ENCODE measurements at places on chromosomes 12 and 14.

DNA sequence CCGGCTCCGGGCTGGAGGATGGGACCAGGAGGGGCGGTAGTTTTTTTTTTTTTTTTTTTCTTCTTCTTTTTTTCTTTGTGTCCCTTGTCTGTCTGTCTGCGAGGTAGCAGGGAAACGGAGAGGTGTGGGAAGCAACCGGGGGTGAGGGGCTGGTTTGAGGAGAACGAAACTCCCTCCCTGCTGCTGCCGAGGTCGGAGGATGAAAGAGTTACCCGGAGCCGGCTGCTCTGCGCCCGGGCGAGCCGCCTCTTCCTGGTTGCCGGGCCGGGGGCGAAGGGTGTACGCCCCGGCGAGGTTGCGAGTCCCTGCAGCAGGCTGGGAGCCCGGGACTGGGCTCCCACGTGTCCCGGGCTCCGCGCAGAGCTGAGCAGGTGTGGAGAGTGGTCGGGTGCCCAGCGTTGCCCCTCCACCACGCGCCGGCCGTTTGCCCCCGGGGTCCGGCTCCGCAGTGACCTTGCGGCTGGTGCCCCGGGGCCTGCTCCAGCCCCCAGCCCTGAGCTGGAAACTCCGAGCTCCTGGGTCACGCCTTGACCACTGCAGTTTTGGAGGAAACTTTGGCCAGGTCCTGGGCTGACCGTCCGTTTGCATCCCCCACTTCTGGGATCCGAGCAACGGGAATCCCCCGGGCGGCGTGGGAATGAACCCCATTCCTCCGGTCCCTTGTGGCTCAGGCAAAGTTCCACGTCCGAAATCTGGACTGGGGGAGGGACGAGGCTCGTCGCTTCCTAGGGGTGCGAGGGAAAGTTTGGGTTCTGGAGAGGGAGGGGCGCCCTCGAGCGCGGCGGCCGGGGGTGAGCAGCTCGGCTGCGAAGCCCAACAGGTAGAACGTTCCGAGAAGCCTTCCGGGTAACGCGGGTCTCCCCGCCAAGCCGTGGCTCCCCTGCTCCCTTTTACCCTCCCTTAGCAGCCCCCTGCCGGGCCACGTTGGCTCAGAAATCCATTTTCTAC is 1.3 kb downstream of the CHST11 start:
- no peak for DNase-seq

DNA sequence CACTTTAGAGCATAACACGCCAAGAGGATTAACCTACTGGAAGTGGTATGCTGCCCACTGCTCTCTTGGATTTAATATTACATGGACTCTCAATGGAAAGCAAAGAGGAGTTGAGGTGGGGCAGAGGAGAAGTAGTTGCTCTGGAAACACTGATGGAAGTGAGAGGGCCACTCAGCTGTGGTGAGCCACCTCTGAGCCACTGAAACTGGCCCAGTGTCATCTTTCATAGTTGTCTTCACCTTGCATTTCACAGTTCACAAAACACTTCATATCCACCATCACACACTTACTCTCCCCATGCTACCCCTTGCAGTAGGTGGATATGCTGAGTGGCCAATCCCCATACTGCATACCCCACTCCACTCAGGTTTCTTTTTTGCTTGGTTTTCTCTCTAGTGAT is 12.2 kb upstream of the PCED1B start:
- DNase-seq, result no peak

DNA sequence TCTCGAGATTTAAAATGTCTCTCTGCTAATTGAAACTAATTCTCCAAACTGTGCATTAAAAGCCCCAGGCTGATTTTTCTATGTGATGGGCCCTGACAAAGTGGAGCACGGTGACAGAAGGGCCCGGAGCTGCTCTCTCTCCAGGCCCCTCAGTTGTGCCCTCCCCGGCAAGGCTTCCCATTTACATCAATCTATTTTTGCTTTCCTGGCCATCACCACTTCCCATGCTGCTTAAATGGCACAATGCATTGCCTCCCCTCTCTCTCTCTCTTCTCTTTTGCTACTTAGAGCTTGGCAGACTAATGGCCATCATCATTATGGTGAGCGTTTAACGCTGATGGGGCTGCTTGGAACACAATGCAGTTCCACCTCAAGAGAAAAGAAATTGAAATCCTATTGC is 270.7 kb upstream of the DIO3 start:
- no peak for DNase-seq

DNA sequence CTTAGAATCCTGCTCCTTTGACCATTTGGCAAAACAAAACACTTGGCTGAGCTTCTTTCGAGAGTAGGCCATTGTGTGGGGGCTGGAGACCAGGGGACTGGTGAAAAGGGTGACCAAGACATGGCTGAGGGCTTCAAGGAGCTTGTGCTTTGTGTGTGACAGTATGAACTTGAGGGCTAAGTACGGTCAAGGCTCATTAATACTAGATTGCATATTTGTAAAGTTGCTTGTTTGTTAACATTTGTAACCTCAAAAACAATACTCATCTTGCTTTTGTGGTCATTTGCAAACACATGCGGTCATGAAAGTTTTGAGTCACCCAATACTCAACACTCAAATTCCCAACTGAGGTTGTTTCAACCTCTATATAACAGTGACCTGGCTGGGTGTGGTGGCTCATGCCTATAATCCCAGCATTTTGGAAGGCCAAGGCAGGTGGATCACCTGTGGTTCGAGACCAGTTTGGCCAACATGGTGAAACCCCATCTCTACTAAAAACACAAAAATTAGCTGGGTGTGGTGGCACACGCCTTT is 42.5 kb downstream of the ZFYVE26 start:
- no peak for DNase-seq

DNA sequence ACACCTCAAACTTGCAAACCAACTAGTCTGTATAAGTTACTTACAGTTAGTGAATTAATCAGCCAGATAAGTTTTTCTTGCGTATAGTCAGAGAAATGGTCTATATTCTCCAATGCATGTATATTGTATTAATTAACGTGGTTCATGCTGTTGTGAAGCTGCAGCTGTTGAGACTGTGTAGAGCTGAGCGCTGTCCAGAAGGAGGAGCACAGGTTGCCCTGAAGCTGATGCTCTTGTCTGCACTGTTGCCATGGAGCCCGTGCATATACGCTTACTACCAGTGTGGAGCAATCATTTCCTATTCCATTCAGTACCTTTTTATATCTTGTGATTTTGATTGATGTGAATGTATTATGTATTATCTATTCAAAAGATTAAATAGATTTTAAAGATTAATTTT is 74.3 kb upstream of the ARID2 start:
- DNase-seq, result no peak

DNA sequence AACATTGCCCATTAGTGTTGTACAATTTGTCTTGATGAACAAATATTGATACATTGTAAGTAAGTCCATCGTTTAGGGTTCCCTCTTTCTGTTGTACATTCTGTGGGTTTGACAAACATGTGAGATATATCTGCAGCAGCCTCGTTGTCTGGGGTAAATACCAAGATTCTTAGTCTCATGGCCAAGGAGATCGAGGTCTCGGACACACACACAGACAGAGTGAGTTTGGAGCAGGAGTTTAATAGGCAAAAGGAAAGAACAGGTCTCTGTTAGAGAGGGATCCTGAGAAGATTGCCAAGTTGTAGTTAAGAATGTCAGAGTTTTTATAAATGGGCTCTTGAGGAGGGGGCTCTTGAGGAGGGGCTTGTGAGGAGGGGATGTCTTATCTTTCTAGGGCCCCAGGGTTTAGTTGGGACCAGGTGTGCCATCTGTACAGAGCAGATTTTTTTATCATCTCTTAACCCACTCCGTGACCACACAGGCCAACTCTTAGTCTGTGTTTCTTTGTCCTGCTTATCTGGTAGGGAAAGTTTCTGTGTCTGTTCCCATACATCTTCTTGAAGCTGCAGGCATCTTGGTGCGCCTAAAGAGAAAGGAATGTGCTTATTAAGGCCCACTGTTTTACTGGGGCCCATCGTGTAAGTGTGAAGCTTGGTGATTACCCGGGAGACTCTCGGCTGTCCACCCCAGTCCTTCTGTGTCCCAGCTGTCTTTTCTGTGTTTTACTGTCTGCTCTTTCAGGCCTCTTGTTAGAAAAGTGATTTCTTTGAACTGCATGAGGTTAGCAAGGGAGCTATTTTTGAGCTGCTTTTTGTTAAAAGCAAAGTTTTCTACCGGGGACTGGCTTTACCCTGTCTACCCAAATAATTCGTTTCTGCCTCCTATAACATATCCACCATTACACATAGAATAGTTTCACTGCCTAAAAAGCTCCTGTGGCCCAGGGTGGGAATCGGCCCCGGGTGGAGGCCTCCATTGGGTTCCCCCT is 22.4 kb upstream of the CLEC2D start:
- no peak for DNase-seq

- DNase-seq, result no peak
Measured at GRCh38 chr12:130342842-130343241, 5.2 kb downstream of the PIWIL1 start.

GRCh38 chr14:22847661-22848341 is 11.4 kb downstream of the MMP14 start:
- no peak for DNase-seq

- DNase-seq, result no peak
Measured at GRCh38 chr12:29148596-29148910, 525 bp upstream of the FAR2 start.

GRCh38 chr14:50008562-50008961 is 107.8 kb downstream of the VCPKMT start:
- DNase-seq, result no peak

GRCh38 chr12:53231921-53232645 is at the start of gene RARG:
TSS of gene RARG (minus strand) at chr12:53232209. CDS start at chr12:53227545, 4,664 bp downstream.
- no peak for DNase-seq

- no peak for DNase-seq
Measured at GRCh38 chr14:102915292-102916110, 7.0 kb upstream of the AMN start.

- no peak for DNase-seq
Measured at GRCh38 chr12:57133916-57134315, 5.6 kb downstream of the LRP1 start.

- DNase-seq, result no peak
Measured at GRCh38 chr14:87207756-87208155, 785.2 kb downstream of the GALC start.

GRCh38 chr14:99357916-99358390 is 86.0 kb upstream of the BCL11B start:
- no peak for DNase-seq

- peak; percentile 6 for DNase-seq
Measured at GRCh38 chr12:7374423-7375144, 69.4 kb downstream of the CD163L1 start.

DNA sequence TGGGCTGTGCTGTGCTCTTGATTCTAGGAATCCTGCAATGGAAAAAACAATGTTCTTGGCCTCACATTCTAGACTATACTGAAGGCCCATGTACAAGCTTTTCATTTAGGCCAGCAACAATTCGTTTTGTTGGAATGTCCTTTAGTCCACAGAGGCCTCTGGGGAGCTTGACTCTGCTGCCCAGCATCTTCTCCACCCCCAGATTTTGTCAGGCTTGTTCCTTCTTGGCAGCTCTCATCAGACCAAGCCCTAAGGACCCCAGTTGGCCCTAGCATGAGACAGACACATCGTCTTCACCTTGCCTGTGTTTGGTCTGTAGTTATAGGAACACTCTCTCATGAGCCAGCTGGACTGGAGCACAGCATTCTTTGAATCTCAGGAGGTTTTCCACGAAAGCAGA is 300.1 kb downstream of the VRK1 start:
- no peak for DNase-seq

- no peak for DNase-seq
Measured at GRCh38 chr12:47383942-47384341, 304.2 kb upstream of the AMIGO2 start.

GRCh38 chr12:20205854-20206253 is 162.5 kb upstream of the PDE3A start:
- no peak for DNase-seq

DNA sequence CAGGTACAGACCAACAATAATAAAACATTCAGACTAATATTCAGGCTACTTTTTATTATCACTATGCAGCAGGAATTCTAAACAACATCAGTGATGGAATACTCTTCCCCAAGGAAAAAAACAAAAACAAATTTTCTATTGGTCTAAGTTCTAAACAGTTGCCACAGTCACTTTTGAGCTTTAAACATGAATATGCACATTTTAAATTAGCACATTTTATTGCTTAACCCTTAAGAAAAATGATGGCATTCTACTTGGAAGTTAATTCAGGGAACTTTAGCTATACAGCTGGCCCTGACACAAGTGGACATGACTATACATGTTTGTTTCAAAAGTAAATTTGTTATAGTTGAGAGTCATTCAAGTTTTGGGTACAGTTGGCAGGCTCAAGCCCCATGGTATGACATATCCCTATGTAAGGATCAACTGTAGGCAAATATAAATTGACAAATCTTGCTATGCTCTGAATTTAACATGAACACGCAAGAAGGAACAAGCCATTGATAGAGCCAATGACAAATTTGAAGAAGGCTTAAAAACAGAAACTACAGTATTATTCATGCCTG is 224.3 kb upstream of the AMIGO2 start:
- no peak for DNase-seq

GRCh38 chr12:32669584-32669983 is 9.5 kb upstream of the DNM1L start:
- no peak for DNase-seq

GRCh38 chr14:61519735-61520134 is 175.6 kb upstream of the HIF1A start:
- DNase-seq, result no peak

- no peak for DNase-seq
Measured at GRCh38 chr12:15323480-15323879, 1.2 kb downstream of the PTPRO start.

- no peak for DNase-seq
Measured at GRCh38 chr12:107436376-107436775, 249.2 kb upstream of the PWP1 start.

- DNase-seq, result no peak
Measured at GRCh38 chr14:76664790-76665189, 96.5 kb upstream of the VASH1 start.

DNA sequence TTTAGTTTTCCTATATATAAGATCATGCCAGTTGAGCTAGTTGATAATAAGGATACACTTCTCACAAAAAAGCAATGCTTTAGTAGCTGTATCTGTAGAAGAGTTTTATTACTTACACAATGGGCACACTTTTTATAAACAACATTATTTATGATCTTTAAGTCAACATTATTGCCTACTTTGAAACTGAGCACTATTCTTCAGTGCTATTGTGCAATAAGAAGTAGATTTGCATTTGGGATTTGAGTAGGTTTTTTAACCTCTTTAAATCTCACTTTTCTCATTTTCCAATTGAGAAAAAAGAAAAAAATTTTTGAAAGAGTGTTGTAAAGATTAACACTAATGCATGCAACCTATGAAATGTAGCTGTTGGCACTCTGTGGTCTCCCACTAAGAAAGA is 1198.3 kb downstream of the GALC start:
- no peak for DNase-seq

DNA sequence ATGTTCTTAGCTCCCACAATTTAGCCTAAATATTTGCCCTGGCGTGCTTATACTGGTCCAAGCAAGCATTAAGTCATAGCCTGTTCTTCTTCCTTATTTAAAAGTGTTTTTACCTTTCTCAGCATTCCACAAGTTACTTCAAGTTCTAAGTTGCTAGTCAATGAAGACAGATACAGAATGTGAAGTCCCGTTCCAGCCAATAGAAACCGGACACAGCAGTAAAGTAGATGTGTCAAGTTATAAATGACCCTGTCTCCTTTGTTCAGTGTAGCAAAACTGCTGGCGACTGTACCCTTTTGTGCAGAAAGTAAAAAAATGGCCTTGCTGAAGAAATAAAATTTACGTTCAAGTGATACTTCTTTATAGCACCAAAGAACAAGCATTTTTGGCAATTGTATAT is 3.9 kb downstream of the SNAPC1 start:
- DNase-seq, result no peak

GRCh38 chr12:20696181-20696905 is 1.2 kb downstream of the SLCO1C1 start:
- DNase-seq, result no peak

Data from fibroblast of the conjunctiva (primary cell).